ENCODE measurements at places on chromosomes 1 and 21. TPM values are rescaled to one million over a fixed set of nuclear protein-coding genes. Genes with fewer than 3 reads are reported as not detected.
A peak's percentile ranks its signal among the peaks of the same experiment; 100 is the strongest.

Gene ATP1A2
- total RNA-seq: 44.2 TPM

Gene HPCAL4
- total RNA-seq: 0.53 TPM

Gene VWA5B1
- not detected for total RNA-seq

Gene RHOU
- total RNA-seq: 3.2 TPM

Gene ZNF695
- total RNA-seq: 17.4 TPM

GRCh38 chr21:43854773-43855633, 10.0 kb upstream of the AGPAT3 start:
- no peak overlapping the region for H3K27ac ChIP-seq
- no peaks in the 10 kb centered on the region for H3K36me3 ChIP-seq
- H3K27me3 ChIP-seq: peaks cover 5% of the 10 kb centered on the region
- H3K4me1 ChIP-seq: no peaks in the 10 kb centered on the region

- H3K27ac ChIP-seq: peak overlapping the region; percentile 49
- no peaks in the 10 kb centered on the region for H3K27me3 ChIP-seq
- no peak overlapping the region for H3K4me3 ChIP-seq
- H3K4me1 ChIP-seq: peaks cover 41% of the 10 kb centered on the region
- DNase-seq: peak; percentile 15
Measured at GRCh38 chr1:235068158-235069121, 60.2 kb downstream of the TOMM20 start.

DNA sequence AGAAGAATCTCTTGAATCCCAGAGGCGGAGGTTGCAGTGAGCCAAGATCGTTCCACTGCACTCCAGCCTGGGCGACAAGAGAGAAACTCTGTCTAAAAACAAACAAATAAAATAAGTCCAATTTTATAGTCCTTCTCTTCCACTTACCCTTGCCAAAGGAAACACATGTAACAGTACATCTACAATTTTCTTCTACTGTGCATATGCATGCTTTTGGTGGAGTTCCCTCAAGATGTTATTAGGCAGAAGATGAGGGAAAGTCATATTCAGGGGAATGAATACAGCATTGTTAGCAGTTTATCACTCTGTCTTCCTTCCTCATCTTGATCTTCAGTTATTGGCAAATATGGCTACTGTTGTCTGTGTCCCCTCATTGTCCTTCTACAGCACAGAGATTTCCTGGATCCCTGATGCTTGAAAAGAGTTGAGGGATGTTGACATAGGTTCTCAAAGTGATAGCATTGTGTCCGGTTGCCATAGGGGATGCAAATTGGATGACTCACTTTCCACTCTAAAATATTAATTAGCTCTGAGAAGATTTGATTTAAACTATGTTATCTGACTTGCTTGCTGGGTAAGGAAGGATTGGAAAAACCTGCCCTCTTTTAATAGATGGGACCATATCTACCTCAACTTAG, 1173.6 kb downstream of the KCNT2 start:
- no peak overlapping the region for H3K27ac ChIP-seq
- H3K27me3 ChIP-seq: no peaks in the 10 kb centered on the region
- no peak overlapping the region for H3K4me3 ChIP-seq
- no peaks in the 10 kb centered on the region for H3K36me3 ChIP-seq
- DNase-seq: no peak

- H3K4me1 ChIP-seq: peaks cover 33% of the 10 kb centered on the region
- H3K27ac ChIP-seq: no peak overlapping the region
- no peaks in the 10 kb centered on the region for H3K27me3 ChIP-seq
- DNase-seq: no peak
- H3K36me3 ChIP-seq: peaks cover 43% of the 10 kb centered on the region
- H3K4me3 ChIP-seq: no peak overlapping the region
Measured at GRCh38 chr1:93659822-93660503, 21.7 kb downstream of the BCAR3 start.

- no peaks in the 10 kb centered on the region for H3K4me1 ChIP-seq
- no peak for DNase-seq
- H3K4me3 ChIP-seq: no peak overlapping the region
- no peak overlapping the region for H3K27ac ChIP-seq
- no peaks in the 10 kb centered on the region for H3K36me3 ChIP-seq
Measured at GRCh38 chr1:102184477-102184876, 187.8 kb upstream of the OLFM3 start.

DNA sequence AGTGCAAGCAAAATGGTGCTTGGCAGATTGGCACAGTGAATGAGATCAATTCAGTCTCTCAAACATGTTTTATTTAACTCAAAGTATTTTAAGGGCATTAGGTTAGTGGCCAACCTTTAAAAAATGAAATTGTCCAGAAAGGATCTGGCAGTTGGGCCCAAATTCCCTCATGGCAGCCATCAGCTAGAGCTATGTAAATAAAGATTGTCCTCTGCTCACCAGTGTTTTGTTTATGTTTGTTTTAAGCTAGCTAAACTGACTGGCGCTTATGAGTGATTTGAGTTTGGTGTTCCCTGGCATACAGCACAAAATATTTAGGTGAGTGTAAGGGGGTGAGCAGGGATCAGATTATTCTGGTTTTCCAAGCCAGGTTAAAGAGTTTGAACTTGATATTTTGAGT, 18.1 kb downstream of the HDAC1 start:
- no peak overlapping the region for H3K4me3 ChIP-seq
- no peak overlapping the region for H3K27ac ChIP-seq
- H3K36me3 ChIP-seq: peaks cover 26% of the 10 kb centered on the region

DNA sequence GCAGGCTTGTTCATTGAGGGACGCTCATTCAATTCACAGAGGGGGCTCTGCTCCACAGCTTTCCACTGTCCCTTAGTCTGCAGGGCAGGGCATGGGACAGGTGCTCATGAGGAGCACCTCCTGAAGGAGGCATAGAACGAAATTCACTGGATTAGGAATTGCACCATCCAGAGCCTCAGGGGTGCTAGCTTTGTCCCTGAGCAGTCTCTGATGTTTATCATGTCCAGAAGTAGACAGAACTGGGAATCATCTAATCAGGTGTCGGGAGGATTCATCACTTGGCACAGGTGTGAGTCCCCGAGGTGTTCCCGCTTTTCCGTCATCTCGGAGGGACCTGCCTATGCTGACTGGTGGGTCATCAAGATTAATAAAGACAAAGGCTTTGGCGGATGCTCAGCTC, 321.4 kb downstream of the AJAP1 start:
- H3K36me3 ChIP-seq: no peaks in the 10 kb centered on the region
- DNase-seq: no peak
- no peak overlapping the region for H3K27ac ChIP-seq

DNA sequence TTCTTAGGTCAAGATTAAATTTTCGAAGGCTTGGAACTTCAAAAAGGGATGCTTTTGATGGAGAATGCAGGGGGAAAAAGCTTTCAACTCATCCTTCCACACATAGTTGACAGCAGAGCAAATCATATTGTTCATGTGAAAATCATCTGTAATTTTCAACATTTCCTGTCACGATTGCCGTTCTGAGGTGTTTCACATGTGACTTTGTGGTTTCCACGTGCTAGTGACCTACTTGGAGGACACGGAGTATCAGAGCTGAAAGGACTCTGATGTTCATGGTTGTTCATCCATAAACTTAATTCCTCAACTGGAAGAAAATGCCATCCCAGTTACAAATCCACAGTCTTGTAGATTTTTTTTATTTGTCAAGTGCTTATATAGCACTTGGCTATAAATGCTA, 79.1 kb downstream of the ZP4 start:
- DNase-seq: no peak
- H3K4me3 ChIP-seq: no peak overlapping the region
- no peaks in the 10 kb centered on the region for H3K27me3 ChIP-seq
- H3K4me1 ChIP-seq: no peaks in the 10 kb centered on the region
- no peaks in the 10 kb centered on the region for H3K36me3 ChIP-seq
- no peak overlapping the region for H3K27ac ChIP-seq

DNA sequence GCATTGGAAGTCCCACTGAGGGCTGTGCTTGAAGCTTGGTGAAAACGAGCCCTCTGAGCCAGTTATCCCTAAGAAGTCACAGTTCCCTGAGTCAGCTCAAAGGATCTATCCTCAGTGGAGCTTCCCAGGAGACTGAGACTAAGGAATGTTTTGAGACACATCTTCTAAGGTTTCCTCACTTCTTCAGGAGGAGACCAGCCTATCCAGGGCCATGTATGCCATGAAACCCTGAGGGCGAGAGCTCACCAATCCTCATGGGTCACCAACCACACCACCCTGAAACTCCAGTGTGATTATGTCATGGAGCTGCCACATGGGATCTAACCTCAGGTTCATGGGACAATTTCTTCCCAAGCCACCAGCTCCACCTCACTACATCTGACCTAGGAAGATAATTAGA, 7.6 kb upstream of the TIE1 start:
- H3K4me3 ChIP-seq: no peak overlapping the region
- H3K27me3 ChIP-seq: peaks cover 5% of the 10 kb centered on the region
- peaks cover 7% of the 10 kb centered on the region for H3K4me1 ChIP-seq

DNA sequence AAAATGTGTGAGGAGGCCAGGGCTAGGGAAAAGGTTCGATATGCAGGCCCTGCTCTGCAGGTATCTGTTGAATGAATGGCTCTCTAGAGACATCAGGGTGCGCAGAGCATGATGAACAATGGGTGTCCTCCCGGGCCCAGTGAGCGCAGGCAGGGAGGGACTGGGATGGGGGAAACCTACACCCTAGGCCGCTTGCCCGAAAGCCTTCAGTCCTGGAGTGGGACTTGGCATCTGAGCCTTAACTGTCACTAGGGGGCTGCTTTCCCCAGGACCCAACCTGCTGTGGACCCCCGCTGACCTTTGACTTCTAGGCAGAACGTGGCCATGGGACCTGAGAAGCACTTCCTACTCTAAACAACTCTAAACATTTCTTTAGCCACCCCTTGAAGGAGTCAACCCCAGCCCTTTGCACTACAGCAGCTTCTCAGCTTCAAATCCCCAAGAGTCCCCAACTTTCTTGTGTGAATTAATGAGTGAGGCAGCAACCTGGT, 444 bp upstream of the MAP3K6 start:
- H3K27me3 ChIP-seq: no peaks in the 10 kb centered on the region
- peaks cover 8% of the 10 kb centered on the region for H3K4me1 ChIP-seq
- no peaks in the 10 kb centered on the region for H3K36me3 ChIP-seq
- H3K27ac ChIP-seq: peak overlapping the region; percentile 59
- DNase-seq: no peak
- peak overlapping the region; percentile 71 for H3K4me3 ChIP-seq

GRCh38 chr1:196678510-196678884, 26.7 kb downstream of the CFH start:
- H3K4me1 ChIP-seq: peaks cover 11% of the 10 kb centered on the region
- DNase-seq: peak; percentile 6
- H3K4me3 ChIP-seq: no peak overlapping the region
- H3K36me3 ChIP-seq: peaks cover 23% of the 10 kb centered on the region
- H3K27ac ChIP-seq: peak overlapping the region; percentile 23

DNA sequence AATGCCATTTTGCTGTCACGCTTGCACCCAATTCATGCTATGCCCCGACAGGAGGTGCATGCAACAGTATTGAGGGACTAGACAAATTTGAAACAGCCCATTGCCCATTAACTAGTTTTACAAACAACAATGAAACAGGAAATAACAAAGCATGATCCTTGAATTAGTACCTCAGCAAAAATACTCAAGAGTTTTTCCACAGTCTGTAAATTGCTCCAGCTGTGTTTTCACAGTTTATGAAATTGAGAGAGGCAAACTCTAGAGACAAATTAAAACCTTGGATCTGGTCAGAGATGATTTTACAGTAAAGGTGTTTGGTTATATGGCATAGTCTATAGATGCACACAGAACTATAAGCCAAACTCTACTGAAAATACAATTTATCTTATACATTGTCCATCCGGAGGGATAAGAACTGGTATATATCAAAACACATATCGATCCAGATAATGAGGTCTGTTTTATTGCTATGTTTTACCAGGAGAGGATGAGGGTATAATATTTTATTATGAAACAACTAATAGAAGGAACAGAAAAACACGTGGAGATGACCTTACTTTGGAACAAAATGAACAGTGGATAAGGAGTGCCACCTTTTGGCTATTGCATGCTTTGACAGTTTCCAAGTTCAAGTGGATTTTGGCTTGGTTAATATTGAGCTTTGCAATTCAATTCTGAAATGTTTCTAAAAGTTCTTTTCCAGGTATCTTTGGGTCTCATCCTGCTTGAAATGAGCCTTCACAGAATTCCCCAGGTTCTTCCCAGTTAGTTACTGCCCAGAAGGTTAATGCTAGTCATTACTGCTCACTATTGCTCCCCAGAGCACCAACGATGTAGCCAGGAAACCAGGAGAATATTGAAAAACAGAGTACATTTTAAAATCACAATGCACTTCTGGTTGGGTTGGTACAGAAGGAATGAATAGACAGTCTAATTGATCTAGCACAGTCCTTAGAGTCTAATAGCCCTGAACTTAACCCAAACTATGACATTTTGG, 45.7 kb downstream of the ZC3H11B start:
- no peak overlapping the region for H3K4me3 ChIP-seq
- peaks cover 16% of the 10 kb centered on the region for H3K4me1 ChIP-seq
- no peak overlapping the region for H3K27ac ChIP-seq
- H3K27me3 ChIP-seq: no peaks in the 10 kb centered on the region
- H3K36me3 ChIP-seq: no peaks in the 10 kb centered on the region

DNA sequence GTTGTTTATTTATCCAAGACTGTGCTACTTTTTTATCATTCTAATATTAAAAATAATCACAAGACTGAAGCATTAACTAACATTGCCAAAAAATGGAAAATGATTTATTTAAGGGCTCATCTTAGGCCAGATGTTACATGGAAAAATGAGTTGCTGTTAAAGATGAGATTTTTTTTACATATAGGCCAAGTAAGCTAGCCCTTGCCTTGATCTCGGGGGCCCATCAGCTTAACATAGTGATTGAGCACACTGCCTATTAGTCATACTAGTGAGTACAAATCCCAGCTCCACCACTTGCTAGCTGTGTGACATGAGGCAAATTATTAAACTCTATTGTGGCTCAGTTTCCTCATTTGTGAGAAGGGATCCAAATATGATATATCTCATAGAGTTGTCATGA, 275.9 kb upstream of the SNX7 start:
- no peak overlapping the region for H3K4me3 ChIP-seq
- H3K27ac ChIP-seq: no peak overlapping the region
- peaks cover 8% of the 10 kb centered on the region for H3K4me1 ChIP-seq
- no peaks in the 10 kb centered on the region for H3K27me3 ChIP-seq
- no peak for DNase-seq

- DNase-seq: no peak
- H3K4me1 ChIP-seq: no peaks in the 10 kb centered on the region
- H3K27ac ChIP-seq: no peak overlapping the region
- peaks cover 8% of the 10 kb centered on the region for H3K36me3 ChIP-seq
- no peaks in the 10 kb centered on the region for H3K27me3 ChIP-seq
Measured at GRCh38 chr21:29368906-29369305, 70.2 kb downstream of the BACH1 start.

GRCh38 chr1:232305050-232305449, 324.9 kb downstream of the SIPA1L2 start:
- no peaks in the 10 kb centered on the region for H3K36me3 ChIP-seq
- DNase-seq: no peak
- no peak overlapping the region for H3K4me3 ChIP-seq
- no peaks in the 10 kb centered on the region for H3K4me1 ChIP-seq

All from SJCRH30 (cell line).